ENCODE measurements at places on chromosomes 5 and 9.

DNA sequence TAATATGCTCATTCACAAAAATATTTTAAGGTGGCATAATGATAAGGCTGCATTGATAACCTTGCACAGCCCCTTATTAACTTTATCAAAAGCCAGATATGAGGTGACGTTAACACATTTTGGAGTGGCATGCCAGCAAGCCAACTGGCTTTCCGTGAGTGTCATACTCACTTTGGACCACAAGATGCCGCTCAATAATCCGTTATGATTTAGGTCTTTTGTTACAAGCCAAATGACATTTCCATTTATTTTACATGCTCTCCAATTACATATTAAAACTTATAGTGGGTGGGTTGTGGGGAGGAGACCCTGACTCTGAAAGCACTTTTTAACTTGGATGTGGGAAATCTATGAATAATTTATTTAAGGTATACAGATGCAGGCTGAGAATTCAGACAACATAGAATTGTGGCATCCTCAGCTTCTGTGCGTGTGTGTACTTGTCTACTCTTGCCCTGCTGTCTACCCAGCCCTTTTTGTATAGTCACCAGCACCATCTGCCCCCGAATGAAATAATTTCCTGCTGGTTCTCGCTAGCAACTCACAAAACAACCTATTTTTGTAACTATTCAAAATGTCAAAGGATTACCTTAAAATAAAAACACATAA lies 305.1 kb downstream of the PSAT1 start:
- peak; percentile 49 for DNase-seq

GRCh38 chr9:84187090-84187489 lies 153.5 kb downstream of the SLC28A3 start:
- DNase-seq = no peak

DNA sequence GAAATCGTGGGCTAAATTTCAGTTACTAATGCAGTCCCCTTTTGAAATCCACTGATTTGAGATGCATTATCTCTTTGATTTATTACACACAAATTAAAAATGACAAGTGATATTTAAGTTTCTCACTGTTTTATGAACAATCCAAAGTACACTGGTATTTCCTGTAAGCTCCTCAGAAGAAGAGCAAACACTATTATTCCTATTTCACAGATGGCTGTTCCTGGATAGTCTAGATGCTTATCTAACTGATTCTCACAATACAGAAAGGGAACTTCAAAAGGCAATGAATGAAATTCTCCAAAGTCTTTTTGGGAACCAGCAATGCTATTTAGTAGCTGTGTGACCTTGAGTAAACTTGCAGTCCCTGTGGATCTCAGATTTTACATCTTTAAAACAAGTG lies 404.7 kb upstream of the DAB2 start:
- DNase-seq = no peak

DNA sequence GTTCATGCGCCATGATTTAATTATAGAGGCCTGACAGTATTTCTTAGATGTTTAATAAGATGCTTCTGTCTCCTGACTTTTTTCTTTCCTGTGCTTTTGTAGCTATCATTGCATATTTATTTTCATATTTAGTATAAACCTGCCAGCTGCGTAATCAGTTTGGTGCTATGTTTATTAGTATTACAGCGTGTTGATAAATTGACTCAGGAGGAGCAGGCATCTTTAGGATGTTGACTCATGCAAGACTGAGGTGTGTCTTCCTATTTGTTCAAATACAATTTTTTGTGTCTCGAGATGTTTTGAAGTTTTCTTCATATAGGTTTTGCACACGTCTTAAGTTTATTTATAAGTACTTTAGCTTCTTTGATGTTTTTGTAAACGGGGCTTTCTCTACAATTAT lies 35.9 kb upstream of the EXOC3 start:
- no peak for DNase-seq

DNA sequence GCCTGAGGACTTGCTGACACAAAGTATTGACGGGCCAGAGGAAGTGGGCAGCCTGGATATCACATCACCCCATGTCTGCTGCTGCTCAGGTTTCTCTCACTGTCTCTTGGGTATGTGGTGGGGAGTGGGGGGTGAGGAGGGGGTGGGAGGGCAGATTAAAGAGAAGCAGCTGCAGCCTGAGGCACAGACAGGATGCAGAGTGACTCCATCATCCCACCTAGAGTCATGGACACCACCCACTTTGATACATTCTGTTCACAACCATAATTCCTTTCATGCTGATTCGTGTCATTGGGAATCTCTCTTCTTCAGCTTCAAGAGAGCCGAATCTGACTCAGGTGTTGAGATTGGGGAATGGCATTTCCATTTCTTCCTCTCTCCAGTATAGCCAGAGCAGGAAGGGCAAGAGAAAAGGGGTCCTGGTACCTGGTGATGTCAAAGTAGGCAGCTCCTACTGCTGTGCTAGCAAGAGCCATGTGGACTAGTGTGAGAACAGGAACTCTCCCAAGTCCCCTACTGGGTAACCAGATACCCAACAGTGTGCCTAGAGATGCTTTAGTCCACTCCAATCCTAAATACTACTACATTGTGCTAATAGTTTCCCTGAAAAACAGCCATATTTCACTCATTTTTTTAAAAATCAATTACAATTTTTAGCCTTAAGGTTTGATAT lies 22.4 kb downstream of the GRAMD2B start:
- no peak for DNase-seq

DNA sequence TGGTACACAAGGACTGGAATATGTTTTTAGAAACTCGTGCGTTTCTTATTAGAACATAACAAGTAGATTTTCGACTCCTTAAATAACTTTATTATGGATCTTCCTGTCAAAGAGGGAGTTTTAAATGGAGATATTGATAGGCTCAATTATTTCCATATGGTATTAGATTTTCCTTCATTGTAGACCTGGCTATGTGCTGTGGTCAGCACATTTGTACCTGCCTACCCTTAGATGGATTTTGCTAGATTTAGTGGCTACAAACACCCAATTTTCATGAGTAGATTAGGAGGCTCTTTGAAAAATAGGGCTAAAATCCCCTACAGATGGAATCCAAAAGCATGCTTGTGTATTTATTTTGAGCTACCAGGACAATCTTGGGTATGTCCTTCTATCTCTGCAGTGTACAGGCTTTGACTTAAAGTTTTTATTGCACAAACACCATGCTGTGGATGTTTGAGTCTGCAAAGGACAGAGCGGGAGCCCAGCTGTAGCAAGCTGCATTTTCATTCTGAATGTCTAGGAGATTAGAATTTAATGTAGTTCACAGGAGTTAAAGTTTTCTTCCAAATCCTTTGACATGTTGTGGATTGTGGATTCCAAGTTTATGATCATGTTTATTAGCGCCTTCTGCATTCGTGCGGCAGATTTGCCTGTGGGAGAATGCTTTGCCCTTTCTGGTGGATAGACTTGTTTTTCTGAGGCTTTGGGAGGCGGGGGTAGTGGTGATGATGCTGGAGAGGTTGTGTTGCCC lies 41.6 kb downstream of the GADD45G start:
- DNase-seq = no peak

DNA sequence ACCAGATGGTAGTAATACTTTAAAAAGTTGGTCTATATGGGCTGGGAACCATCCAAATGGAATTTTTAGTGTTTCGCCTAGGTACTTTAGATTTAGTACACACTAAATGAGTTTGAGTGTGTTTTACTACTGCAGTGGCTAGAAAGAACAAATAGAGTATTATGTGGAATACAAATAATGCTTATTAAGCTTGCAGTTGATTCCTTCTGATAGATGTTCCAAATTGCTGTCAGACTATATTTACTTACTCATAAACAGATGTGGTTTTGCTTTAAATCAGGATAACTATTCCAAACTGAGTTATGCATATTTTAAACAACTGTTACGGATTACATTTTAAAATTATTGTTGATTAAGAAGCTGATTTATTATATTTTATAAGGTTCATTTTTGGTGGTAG lies 103.3 kb downstream of the ZSWIM6 start:
- DNase-seq = no peak

DNA sequence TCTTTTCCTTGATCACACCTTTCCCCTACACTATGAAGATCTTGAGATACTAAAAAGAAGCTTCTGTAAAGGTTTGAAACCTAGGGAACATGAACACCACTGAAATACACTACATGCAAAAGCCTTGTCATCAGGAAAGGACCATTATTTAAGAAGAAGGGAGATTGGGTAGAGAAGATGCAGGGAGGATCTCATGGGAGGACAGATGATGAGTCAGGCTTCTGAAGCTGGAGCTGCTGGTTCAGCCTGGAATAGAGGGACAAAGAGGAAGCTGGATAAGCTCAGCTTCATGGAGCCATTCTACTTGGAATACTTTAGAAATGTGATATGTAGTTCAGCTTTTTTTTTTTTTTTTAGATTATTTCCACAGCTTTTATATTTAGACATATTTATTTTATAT lies 169.8 kb downstream of the MAN2A1 start:
- peak; percentile 63 for DNase-seq

All from fibroblast of mammary gland (primary cell).